Stimulated activated CD4-positive, alpha-beta T cell treated with anti-CD3 and anti-CD28 coated beads, Interleukin-4, amount 100 ng/mL, for 1 hour (primary cell): ENCODE measurements at places on chromosomes 11 and 22.

- DNase-seq, result no peak
These were observed 31.3 kb downstream of the ATP6V1E1 start for GRCh38 chr22:17597217-17597616.

- no peak for DNase-seq
These were observed 227.6 kb downstream of the MN1 start for GRCh38 chr22:27574002-27574366.

- DNase-seq, result peak; percentile 43
These were observed 18.1 kb upstream of the KLHL35 start for GRCh38 chr11:75450826-75451821.

- no peak for DNase-seq
These were observed 10.2 kb upstream of the IL17RA start for GRCh38 chr22:17074648-17075002.

DNA sequence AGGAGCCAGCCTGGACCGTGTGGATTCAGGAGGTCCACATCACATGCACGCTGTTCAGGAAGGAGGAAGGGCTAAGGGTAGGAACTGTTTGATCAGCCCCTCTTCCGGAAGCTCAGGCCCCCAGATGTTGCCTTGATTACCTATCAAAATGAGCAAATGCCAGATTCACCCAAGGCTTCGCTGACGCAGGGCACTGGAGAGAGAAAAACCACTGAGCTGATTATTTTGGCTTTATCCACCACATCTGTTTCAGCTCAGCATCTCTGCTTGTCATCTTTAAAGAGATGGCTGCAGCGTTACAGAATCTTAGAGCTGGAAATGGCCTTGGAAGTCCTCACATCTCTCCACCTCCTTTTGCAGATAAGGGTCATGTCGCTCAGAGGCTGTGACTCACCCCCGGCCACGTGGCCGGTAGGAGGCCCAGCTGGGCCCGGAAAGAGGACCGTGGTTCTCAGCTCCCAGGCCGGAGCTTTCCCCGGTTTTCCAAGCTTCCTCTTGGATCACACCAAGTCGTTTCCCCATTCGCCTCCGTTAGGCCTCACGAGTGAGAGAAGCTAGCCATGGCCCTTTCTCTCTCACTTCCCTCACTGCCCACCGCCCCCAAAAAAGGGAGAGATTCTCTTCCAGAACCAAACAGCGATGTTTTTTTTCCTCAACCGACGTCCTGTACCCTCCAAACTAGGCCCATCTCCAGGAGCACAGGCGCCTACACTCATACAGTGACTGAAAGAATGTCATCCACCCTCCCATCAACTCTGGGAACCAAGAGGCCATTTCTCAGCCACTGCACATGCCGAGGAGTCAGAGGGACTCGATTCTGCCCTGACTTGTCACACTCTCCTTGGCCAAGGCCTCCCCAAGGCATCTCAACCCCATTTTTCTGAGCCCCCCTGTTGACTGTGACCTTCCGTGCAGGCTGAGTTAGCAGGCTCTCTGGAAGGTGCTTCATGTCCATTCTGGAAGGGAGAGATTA, 37.6 kb downstream of the LIF start:
- DNase-seq, result no peak

GRCh38 chr11:57502376-57502775, 13.1 kb downstream of the SLC43A1 start:
- DNase-seq, result no peak

DNA sequence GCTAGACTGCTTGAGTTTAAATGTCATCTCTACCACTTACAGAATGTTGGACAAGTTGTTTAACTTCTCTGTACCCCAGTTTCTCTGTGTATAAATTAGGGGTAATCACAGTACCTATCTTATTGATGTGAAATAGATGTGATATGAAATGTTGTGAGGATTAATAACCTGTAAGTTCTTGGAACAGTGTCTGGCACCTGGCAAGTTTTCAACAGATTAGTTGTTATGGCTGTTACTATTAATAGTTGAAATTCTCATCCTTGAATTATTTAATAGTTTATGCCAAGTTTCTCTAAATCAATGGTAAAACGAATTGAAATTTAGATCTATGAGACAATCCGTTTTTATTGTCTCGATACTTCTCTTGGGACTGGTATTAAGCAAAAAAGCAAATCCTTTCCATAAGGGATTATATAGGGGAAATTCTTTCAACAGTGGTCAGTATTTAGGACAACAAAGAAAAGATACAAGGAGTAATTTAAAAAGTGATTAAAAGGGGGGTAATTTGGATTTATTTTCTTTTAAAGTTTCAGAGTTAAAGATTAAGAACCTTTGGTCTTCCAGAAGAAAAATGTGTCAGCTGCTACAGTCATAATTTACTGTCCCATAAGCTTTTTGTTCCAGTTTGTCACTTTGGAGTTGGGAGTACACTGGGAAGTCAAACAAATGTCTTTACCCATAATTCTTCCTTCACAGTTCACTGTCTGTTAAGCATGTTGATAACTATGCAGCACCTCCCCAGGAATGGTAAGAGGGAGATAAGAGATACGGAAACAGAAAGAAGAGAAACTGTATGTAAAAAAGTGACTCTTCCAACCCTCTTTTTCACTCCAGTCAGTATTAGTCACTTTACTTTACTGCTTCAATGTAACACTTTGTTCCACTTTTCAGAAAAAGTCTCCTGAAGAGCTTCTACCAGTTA, 13.2 kb downstream of the PDE3B start:
- DNase-seq, result no peak

- DNase-seq, result no peak
These were observed 163.1 kb downstream of the ETS1 start for GRCh38 chr11:128424271-128424711.

DNA sequence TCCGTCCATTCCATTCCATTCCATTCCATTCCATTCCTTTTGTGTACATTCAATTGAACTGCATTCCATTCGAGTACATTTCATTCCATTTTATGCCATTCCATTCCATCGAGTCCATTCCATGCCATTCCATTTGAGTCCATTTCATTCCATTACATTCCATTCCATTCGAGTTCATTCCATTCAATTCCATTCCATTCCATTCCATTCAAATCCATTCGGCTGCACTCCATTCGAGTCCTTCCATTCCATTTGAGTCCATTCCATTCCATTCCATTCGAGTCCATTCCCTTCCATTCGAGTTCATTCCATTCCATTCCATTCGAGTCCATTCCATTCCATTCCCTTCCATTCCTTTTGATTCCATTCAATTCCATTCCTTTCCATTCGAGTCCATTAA, 4800.6 kb upstream of the OR11H1 start:
- DNase-seq, result no peak

DNA sequence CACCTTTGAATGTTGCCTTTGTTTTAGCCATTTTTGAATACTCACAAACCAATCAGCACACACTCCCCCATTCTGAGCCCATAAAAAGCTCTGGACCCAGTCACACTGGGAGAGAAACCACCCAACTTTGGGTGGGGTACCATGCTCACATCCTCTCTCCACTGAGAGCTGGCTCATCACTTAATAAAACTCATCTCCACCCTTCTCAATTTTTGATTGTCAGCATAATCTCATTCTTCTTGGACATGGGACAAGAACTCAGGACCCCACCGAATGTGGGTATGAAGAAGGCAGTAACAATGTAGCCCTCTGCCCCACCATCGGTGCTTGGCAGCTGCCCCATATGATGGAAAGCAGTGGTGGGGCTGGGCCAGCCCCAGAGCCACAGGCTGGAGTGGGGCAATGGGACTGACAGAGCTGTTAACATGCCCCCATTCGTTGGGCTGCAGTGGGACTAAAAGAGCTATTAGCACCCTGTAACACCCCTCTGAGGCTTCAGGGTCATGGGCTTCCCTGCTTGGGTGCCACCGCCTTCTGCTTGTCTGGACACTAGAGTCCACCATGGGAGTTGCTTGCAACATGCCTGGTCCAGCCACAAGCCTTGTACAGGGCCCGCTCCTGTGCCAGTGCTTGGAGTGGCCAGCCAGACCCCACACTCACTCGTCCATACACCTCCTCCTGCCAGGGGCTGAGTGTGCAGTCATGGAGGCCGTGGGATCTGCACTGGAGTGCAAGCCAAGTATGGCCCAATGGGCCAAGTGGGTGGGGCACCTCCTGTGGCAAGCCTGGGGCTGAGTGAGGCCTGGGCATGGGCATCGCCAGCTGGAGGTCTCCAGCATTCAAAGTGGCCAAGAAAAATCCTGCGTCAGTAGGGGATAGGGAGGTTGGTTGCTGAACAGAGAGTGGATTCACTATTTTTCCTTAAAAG, 471.1 kb downstream of the TBC1D22A start:
- DNase-seq, result no peak

DNA sequence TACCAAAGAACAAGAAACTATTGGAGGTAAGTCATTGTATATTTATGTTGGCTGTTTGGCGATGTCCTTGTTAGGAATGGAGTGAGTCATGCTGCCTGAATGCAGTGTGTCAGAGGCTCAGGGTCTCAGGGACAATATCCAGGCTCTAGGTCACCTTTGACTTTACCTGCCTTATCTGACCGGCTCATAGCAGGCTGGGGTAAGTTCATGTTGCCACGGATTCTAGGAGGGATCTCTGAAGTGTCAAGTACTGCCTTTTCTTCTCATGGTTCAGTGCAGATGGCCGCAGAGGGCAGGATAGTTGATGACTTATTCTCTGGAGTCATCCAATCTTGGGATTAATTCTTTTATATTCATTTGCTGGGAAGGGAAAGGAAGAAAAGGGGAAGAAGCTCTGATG, 53.2 kb downstream of the SPON1 start:
- DNase-seq, result no peak

GRCh38 chr11:1854132-1854948, 1.5 kb downstream of the LSP1 start:
- DNase-seq, result no peak
